ENCODE measurements at places on chromosomes 13 and 19. TPM values are rescaled to one million over a fixed set of nuclear protein-coding genes. Genes with fewer than 3 reads are reported as not detected.

The COL5A3 gene
- total RNA-seq = 2.3 TPM

- peak within 1 kb of the TSS; percentile 27 for H3K4me3 ChIP-seq
- H3K36me3 ChIP-seq = no peaks in the 10 kb centered on the region
- H3K27ac ChIP-seq = no peak within 1 kb of the TSS
Measured at GRCh38 chr13:26759907-26760831, at the start of gene GPR12. Gene GPR12 (minus strand): TSS chr13:26760786. CDS start chr13:26759827, 959 bp downstream.

DNA sequence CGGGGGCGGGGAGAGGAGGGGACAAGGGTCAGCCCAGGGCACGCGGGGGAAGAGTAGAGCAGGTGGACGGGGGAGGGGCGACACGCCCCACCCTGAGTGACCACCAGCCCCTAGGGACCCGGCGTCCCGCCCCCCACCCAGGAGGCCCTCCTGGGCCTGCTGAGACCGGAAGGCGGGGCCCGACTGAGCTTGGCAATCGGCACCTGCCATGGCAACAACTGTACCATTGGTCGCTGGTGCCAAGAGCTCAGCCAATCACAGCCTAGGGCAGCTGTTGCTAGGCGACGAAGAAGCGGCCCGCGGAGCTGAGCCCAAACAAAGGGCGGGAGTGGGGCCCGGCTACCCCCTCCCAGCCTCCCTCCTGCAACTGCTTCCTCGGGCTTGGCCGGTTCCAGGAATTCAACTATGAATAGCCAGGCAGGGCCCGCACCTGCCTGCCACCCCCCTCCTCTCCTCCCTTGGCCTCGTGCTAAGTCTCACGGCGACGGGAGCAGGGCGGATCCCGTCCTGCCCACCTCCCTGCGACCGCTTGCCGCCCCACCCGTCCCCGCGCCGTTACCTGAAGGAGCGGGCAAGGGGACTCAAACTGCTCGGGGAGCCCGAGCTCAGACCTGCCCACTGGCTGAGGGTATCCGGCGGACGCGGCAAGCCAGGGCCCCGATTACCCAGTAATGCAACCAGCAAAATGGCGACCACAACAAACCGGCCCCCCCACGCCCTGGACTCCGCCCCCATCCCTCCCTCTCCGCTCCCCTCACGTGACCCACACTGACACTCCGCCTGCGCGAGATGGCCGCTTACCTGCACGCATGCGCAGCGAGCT lies at the start of gene DYRK1B:
DYRK1B (minus strand) TSS at position 699 of the 823 bp plus-strand sequence. CDS start 2,295 bp downstream, outside the sequence.
- peak within 1 kb of the TSS; percentile 74 for H3K27ac ChIP-seq
- DNase-seq = peak; percentile 98
- H3K4me1 ChIP-seq = peaks cover 27% of the 10 kb centered on the region
- peak within 1 kb of the TSS; percentile 99 for H3K4me3 ChIP-seq
- H3K27me3 ChIP-seq = no peaks in the 10 kb centered on the region

GRCh38 chr19:12866416-12867119 lies 14.7 kb downstream of the DNASE2 start:
- no peaks in the 10 kb centered on the region for H3K27me3 ChIP-seq
- peaks cover 11% of the 10 kb centered on the region for H3K4me1 ChIP-seq
- no peak overlapping the region for H3K4me3 ChIP-seq
- no peaks in the 10 kb centered on the region for H3K36me3 ChIP-seq
- DNase-seq = no peak

GRCh38 chr19:46728208-46728607 lies 11.3 kb upstream of the PRKD2 start:
- H3K36me3 ChIP-seq = no peaks in the 10 kb centered on the region
- peak; percentile 79 for DNase-seq
- H3K27ac ChIP-seq = peak overlapping the region; percentile 61
- no peaks in the 10 kb centered on the region for H3K27me3 ChIP-seq
- H3K4me3 ChIP-seq = no peak overlapping the region

- H3K4me1 ChIP-seq = no peaks in the 10 kb centered on the region
- DNase-seq = no peak
- H3K27me3 ChIP-seq = peaks cover 11% of the 10 kb centered on the region
- no peak overlapping the region for H3K27ac ChIP-seq
- no peaks in the 10 kb centered on the region for H3K36me3 ChIP-seq
- H3K4me3 ChIP-seq = no peak overlapping the region
Measured at GRCh38 chr13:112904436-112904960, 64.5 kb upstream of the MCF2L start.

The GNA15 gene
- total RNA-seq = 12.9 TPM

The ZNF625 gene
- 4.0 TPM for total RNA-seq

DNA sequence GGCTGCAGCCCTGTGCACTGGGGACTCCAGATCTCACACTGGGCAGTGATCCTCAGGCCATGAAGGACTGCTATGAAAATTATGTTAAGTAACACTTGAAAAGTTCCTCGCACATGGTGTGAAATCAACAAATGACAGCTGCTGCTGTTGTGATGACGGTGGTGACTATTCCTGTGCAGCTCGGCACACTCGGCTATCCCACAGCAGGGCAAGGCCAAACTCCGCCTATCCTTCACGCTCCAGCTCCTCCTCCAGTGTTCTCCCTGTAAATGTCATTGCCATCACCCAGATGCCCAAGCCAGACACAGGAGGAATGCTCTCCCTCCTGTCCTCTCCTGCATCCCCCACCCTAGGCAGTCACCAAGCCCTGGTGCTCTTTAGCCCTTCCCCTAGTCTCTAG lies 31.3 kb downstream of the GRIK5 start:
- no peak overlapping the region for H3K4me3 ChIP-seq
- no peak for DNase-seq
- peaks cover 7% of the 10 kb centered on the region for H3K4me1 ChIP-seq
- H3K27me3 ChIP-seq = peaks cover 4% of the 10 kb centered on the region

DNA sequence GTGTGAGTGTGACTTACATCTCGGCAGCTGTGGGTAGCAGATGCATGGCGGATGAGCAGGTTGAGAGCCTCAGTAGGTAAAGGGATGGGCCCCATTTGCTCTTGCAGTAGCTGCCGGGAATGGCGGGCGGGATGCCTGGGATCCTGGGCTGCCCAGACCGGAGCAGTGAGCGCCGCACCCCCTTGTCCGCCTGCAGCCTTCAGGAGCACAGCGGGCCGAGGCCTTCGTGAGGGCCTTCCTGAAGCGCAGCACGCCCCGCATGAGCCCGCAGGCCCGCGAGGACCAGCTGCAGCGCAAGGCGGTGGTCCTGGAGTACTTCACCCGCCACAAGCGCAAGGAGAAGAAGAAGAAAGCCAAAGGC lies 4.1 kb downstream of the POP4 start:
- peaks cover 58% of the 10 kb centered on the region for H3K36me3 ChIP-seq
- H3K27ac ChIP-seq = peak overlapping the region; percentile 75
- DNase-seq = peak; percentile 87
- H3K4me1 ChIP-seq = peaks cover 7% of the 10 kb centered on the region
- no peaks in the 10 kb centered on the region for H3K27me3 ChIP-seq
- H3K4me3 ChIP-seq = no peak overlapping the region

The JSRP1 gene
- 3.7 TPM for total RNA-seq

GRCh38 chr13:101115762-101116171 lies 300.5 kb downstream of the NALCN start:
- no peaks in the 10 kb centered on the region for H3K27me3 ChIP-seq
- DNase-seq = no peak
- no peak overlapping the region for H3K27ac ChIP-seq
- H3K36me3 ChIP-seq = no peaks in the 10 kb centered on the region

- H3K27ac ChIP-seq = no peak overlapping the region
- H3K4me3 ChIP-seq = no peak overlapping the region
- H3K4me1 ChIP-seq = no peaks in the 10 kb centered on the region
- DNase-seq = no peak
- H3K36me3 ChIP-seq = no peaks in the 10 kb centered on the region
- H3K27me3 ChIP-seq = no peaks in the 10 kb centered on the region
Measured at GRCh38 chr13:80873589-80873988, 532.7 kb upstream of the SPRY2 start.

GRCh38 chr13:114114006-114114640 lies 18.3 kb downstream of the RASA3 start:
- peak overlapping the region; percentile 57 for H3K27ac ChIP-seq
- no peaks in the 10 kb centered on the region for H3K27me3 ChIP-seq
- H3K4me3 ChIP-seq = no peak overlapping the region
- no peaks in the 10 kb centered on the region for H3K36me3 ChIP-seq
- peak; percentile 42 for DNase-seq

The ZSWIM9 gene
- total RNA-seq = 2.9 TPM

The CCDC169 gene
- total RNA-seq = not detected

DNA sequence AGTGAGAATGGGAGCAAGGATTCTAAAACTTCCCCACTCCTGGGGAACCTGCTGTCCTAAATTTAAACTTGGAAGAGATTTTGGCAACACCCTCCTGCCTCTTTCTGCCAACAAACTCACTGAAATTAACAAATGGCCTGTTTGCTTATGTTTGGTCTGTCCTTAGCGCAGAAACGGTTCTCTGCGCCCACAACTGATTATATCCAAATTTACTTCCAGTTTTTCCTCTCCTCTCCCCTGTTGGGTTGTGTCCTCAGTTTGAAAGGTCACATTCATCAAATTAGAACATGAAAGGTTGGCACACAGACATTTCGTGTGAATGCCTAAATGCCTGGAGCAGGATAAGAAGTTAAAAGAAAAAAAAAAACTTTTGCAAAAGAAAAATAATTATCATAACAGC lies 56.4 kb upstream of the MRI1 start:
- no peaks in the 10 kb centered on the region for H3K27me3 ChIP-seq
- no peaks in the 10 kb centered on the region for H3K4me1 ChIP-seq
- H3K36me3 ChIP-seq = no peaks in the 10 kb centered on the region
- H3K4me3 ChIP-seq = no peak overlapping the region
- DNase-seq = no peak

DNA sequence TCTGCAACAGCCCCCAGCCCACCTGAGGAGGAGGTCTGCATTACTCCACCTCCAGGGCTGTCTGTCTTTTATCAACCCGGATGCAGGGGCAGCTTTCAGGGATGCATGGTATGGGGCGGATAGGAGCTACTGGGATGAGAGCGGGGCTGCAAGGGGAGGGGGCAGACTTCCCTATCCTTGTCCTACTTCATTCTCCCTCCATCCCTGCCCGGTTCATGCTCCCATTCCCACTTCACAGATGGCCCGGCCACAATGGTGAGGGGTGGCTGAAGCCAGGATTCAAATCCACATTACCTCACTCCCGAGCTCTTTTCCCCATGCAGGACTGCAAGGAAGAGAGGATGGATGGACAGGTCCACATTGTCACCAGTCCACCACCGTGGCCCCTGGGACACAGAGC lies 40.5 kb upstream of the VSTM2B start:
- no peaks in the 10 kb centered on the region for H3K4me1 ChIP-seq
- H3K4me3 ChIP-seq = no peak overlapping the region
- H3K36me3 ChIP-seq = no peaks in the 10 kb centered on the region
- peak; percentile 35 for DNase-seq
- H3K27me3 ChIP-seq = no peaks in the 10 kb centered on the region

The ZNF134 gene
- total RNA-seq = 30.7 TPM

- no peaks in the 10 kb centered on the region for H3K36me3 ChIP-seq
- H3K27ac ChIP-seq = no peak overlapping the region
- DNase-seq = no peak
- no peaks in the 10 kb centered on the region for H3K4me1 ChIP-seq
Measured at GRCh38 chr13:21106089-21106488, 44.7 kb upstream of the LATS2 start.

- peak overlapping the region; percentile 76 for H3K27ac ChIP-seq
- no peak for DNase-seq
- H3K27me3 ChIP-seq = no peaks in the 10 kb centered on the region
Measured at GRCh38 chr19:49570138-49570856, 10.1 kb downstream of the NOSIP start.

The GPC6 gene
- total RNA-seq = 5.6 TPM

DNA sequence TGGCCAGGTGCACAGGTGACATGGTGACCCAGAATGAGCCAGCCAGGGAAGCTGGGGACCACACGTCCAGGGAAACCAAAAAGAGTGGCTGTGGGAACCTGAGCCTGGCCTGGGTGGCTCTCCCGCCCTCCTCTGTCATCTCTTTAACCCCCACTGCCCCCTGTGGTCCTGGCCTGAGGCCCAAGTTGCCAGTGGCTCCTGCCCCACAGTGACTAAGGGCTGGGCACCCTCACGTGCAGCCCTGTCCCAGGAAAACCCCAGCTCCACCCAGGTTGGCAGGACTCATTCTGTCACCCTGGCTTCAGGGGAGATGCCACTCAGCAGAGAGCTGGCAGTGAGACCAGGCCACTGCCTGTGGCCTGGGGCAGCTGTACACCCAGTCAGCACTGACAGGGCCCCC lies 30.6 kb upstream of the ISYNA1 start:
- peaks cover 70% of the 10 kb centered on the region for H3K36me3 ChIP-seq
- no peak overlapping the region for H3K4me3 ChIP-seq
- peaks cover 4% of the 10 kb centered on the region for H3K4me1 ChIP-seq
- no peaks in the 10 kb centered on the region for H3K27me3 ChIP-seq
- H3K27ac ChIP-seq = peak overlapping the region; percentile 63

DNA sequence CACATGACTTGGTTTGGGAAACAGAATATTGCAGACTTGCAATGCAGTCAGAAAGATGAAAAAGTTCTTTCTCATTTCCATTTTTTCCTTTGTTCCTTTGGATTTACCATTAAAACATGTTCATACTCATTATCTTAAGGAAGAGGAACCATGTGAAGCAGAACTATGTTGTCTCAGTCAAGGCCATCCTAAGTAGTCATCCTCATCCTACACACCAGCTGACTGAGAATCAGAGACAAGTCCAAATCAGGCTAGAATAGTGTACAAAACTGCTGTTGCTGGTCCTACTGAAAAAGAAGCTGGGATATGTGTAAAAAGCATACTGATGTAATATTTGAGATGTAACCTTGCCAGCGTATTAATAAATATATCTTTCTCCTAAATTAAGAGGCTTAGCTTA lies 433.4 kb downstream of the SLITRK5 start:
- no peaks in the 10 kb centered on the region for H3K36me3 ChIP-seq
- no peaks in the 10 kb centered on the region for H3K4me1 ChIP-seq
- H3K27ac ChIP-seq = no peak overlapping the region

- peaks cover 45% of the 10 kb centered on the region for H3K36me3 ChIP-seq
- peak within 1 kb of the TSS; percentile 98 for H3K27ac ChIP-seq
- peak within 1 kb of the TSS; percentile 51 for H3K4me3 ChIP-seq
- H3K27me3 ChIP-seq = no peaks in the 10 kb centered on the region
- peaks cover 65% of the 10 kb centered on the region for H3K4me1 ChIP-seq
- DNase-seq = peak; percentile 97
Measured at GRCh38 chr19:3761382-3762129, at the start of gene APBA3. Gene APBA3 (minus strand): TSS chr19:3761692. CDS start chr19:3760264, 1,428 bp downstream.

The CACNA1A gene
- 0.70 TPM for total RNA-seq

Data from spleen (tissue), 13 donors.